Stimulated activated CD4-positive, alpha-beta T cell treated with anti-CD3 and anti-CD28 coated beads, Interleukin-4, amount 100 ng/mL, for 1 hour (primary cell): ENCODE measurements at places on chromosomes 1 and 21.

DNA sequence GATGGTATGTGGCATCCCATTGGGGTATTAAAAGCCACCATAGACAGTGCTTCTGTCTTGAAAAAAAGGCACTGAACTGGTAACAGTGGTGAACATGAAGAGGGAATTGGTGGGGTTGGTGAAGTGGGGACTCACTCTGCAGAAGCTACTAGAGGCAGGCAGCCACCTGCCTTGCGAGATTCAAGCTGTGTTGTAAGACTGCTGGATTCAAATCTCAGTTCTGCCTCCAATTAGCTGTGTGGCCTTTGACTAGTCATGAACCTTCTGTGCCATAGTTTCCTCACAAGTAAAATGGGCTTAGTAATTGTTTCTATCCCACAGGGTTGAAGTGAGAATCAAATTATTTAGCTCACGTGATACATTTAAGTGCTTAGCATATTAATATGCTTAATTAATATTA is 16.6 kb upstream of the ELOA start:
- no peak for DNase-seq

DNA sequence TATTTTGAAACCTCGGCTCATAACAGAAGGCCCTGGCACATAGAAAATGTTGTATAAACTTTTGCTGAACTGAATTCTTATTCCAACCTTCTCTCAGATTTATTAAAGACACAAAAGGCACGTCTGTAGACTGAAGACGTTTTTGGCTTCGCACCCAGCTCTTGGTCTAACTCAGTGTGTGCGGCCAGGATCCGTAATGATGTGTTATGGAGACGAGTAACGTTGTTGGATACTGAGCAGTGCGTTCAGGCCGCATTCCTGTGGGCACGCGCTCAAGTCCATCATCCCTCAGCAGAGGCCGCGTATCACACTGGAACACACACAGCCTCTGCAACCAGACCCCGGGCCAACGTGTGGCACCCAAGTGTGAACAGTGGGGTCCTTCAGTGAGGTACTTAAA is 154.8 kb upstream of the RAB4A start:
- no peak for DNase-seq

DNA sequence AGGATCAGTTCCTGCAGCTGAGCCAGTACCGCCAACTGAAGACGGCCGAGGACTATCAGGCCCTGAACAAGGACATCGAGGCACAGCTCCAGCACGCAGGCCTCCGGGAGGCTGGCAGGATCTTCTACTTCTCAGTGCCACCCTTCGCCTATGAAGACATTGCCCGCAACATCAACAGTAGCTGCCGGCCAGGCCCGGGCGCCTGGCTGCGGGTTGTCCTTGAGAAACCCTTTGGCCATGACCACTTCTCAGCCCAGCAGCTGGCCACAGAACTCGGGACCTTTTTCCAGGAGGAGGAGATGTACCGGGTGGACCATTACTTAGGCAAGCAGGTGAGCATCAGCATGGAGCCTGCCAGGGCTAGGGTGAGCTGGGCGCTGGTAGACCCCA is 10.7 kb downstream of the H6PD start:
- no peak for DNase-seq

- DNase-seq, result no peak
Observed at GRCh38 chr1:72724951-72725861, 442.9 kb upstream of the NEGR1 start.

GRCh38 chr1:59266180-59266926 is 30.5 kb upstream of the FGGY start:
- no peak for DNase-seq

GRCh38 chr1:224632921-224633321 is 16.8 kb downstream of the CNIH3 start:
- no peak for DNase-seq

- DNase-seq, result no peak
Observed at GRCh38 chr21:34534522-34534921, 22.5 kb upstream of the KCNE1 start.
